ENCODE measurements at places on chromosomes 2 and 18. TPM values are rescaled to one million over a fixed set of nuclear protein-coding genes. Genes with fewer than 3 reads are reported as not detected.

SLC9A4 gene
- not detected for total RNA-seq

SERPINB11 gene
- total RNA-seq: not detected

SERPINB3 gene
- total RNA-seq: not detected

TMEM198 gene
- total RNA-seq: 16.4 TPM

PDE6D gene
- total RNA-seq: 38.8 TPM

QPCT gene
- not detected for total RNA-seq

C2orf15 gene
- 0.23 TPM for total RNA-seq

NR4A2 gene
- 7.8 TPM for total RNA-seq

FRZB gene
- total RNA-seq: 32.9 TPM

KLHL41 gene
- 0.73 TPM for total RNA-seq

CXCR1 gene
- not detected for total RNA-seq

MYO7B gene
- 0.28 TPM for total RNA-seq

SIGLEC15 gene
- total RNA-seq: not detected

ATAD2B gene
- total RNA-seq: 29.4 TPM

ALPP gene
- not detected for total RNA-seq

KIF5C gene
- total RNA-seq: 63.3 TPM

SPAST gene
- 34.6 TPM for total RNA-seq
